ENCODE measurements at places on chromosomes 16 and 17.

GRCh38 chr17:44074231-44074910, 3.8 kb downstream of the G6PC3 start:
- DNase-seq = no peak

DNA sequence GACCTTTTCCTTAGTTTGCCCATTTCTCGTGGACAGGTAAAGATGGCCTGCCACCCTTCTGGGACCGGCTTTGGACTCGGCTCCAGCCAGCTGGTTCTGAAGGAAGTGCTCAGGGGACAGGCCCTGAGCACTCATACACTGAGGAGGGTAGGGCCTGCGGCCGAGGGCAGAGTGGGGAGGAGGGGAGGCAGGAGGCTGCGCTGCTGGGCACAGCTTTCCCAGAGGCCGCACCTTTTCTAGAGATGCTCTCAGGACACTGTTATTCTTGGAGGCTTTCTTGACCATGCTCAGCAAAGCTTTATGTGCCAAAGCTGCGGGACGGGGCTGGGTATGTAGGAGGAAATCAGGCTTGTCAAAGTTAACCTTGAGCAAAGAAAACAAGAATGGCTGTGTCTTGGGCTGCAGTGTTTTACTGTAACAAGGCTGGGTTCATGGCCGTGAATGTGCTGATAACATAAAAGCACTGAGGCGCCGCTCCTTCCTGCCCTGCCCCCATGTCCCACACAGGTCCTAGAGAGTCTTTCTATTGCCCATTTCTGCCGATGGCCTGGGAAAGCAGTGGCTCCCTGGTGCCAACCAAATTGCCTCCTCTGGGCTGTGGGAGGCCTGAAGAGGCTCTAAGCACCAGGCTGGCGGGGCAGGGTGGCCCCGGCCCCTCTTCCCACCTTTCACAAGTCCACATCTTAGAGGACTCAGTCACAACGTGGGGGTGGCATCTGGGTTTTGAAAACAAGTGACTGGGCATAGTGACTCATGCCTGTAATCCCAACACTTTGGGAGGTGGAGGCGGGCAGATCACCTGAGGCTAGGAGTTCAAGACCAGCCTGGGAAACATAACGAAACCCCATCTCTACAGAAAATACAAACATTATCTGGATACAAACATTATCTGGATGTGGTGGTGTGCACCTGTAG, 22.3 kb upstream of the TIMP2 start:
- no peak for DNase-seq

GRCh38 chr17:19470530-19471261, 59.7 kb downstream of the RNF112 start:
- DNase-seq = no peak

DNA sequence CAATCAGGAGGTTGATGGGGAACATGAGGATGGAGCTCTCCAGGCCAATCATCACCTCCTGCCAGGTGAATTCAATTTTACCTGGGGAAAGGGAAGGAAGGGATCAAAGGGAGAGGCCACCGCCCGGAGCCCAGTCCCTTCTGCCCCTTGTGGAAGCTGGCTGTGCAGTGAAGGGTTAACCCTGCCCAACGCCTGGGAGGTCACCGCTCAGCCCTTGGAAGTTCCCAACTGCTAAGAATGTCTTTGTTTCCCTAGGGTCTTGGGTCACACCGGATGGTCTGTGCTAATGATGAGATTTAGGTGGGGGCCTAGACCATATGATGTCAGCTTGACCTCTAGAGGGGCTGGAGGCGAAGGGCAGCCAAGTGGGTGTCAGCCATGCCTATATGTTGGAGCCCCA, 52.1 kb upstream of the GCSH start:
- no peak for DNase-seq

DNA sequence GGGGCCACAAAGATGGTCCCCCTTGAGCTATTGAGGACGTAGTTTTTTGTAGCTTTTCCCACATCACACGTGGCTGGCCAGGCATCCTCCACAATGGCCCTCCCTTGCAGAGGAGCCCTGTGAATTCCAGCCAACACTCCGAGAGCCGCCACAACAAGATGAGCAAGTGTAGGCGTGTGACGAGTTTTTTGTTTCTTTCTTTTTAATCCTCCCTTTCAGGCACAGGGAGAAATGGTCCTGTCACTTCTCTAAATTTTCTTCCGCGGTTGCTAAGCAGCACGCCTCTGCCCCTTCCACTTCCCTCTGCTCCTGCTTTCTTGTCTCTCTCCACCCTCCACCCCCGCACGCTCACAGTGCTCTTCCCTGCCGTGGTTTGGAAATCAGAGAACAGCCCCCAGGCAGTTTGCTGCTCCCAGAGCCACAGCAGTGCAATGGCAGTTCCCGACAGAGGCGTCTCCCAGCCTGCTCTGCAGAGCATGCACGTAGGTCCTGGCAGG, 68.0 kb upstream of the MRTFB start:
- DNase-seq = no peak

DNA sequence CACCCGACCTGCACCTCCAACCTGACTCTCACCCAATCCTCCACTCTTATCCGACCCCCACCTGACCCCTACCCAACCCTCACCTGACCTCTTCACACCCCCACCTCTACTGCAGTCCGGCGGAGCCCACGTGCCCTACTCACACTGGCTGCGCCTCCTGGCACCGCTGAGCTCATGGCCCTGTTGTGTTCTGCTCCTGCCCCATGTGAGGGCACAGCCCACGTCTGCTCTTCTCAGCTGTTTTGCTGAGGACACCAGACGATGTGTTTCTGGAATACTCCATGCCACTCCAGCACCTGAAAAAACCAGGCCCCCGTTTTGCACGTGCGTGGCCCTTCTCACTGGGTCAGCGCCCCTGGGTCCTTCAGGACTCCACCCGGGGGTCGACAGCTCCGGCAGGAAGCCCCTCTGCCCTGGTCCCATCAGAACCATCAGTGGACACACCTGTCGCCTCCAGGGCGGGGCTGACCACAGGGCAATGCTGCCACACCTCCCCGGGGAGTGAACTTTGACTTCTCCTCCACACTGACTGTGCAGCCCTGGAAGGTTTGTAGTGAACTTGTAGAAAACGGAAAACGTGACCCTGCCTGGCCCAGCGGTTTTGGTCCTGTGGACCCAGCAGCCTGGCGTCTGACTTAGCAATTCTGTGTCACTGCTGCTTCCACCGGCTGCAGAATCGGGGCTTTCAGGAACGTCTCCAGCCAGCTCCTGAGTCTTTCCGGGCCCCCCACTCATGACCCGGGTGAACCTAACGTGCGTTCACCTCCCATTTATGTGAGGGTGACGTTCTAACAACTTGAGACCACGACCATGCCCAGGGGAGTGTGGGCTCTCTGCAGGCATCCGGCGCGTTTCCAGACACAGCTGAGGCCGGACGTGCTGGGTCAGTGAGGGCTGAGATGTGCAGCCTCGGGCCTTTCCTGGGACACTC, 5.7 kb upstream of the RAB40B start:
- no peak for DNase-seq

- DNase-seq = no peak
These were observed 408.0 kb downstream of the UTP18 start for GRCh38 chr17:51668155-51668962.

- no peak for DNase-seq
These were observed 3.0 kb upstream of the TMEM204 start for GRCh38 chr16:1530349-1530882.

GRCh38 chr16:87860553-87861299, 8.6 kb downstream of the SLC7A5 start:
- no peak for DNase-seq

GRCh38 chr17:40516581-40517285, 15.3 kb upstream of the TNS4 start:
- peak; percentile 52 for DNase-seq

DNA sequence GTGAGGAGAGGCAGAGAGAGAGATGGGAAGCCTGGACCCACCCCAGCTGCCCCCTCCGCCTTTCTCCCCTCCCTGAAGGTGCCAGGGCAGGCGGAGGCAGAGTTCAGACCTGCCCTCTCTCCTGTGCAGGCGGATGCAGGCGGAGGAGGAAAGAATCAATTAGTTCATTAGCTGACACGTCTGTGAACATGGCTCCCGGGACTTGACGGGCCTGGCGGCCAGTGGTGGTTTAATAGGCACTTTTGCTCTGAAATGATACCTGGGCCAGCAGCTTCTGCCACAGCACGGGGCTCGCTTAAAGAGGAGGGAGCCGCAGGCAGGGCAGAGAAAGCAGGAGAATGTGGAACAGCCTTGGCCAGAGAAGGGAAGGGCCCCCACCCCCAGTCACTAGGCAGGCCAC, 98.1 kb downstream of the SDK2 start:
- no peak for DNase-seq

DNA sequence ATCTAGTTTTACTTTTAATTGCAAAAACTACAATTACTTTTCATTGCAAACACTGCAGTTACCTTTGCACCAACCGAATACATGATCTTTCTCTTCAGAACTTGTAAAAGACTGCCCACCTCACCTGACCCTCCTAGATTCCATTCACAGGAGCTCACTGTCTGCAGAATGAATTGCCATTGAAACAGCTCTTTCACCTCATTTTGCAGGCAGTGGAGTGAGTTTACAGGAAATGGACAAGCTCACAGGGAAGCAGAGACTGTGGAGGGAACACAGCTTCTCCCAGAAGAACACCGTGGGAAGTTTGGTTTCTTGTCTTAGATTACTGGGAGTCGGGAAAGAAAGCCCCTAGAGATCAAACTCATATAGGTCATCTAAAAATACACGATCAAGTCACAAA, 439.7 kb upstream of the RBFOX1 start:
- no peak for DNase-seq

- DNase-seq = no peak
These were observed 97.8 kb upstream of the CORO6 start for GRCh38 chr17:29720551-29720950.

DNA sequence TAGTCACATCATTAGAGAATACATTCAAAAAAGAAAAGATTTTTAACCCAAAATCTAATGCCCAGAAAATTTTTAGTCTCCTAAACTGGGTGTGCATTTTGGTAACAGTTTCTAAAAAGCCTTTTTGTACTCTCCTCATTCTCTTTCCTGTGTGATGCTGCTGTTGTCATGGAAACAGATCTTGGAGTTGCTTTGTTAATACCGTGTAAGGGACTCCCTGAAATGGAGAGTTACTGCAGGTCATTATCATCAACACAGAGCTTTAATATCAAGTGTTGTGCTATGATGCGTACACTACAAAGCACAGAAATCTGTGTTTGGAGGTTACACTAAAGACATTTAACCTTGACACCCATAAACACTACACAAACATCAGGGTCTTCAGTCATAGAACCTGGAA, 216.3 kb downstream of the PRKCA start:
- no peak for DNase-seq

DNA sequence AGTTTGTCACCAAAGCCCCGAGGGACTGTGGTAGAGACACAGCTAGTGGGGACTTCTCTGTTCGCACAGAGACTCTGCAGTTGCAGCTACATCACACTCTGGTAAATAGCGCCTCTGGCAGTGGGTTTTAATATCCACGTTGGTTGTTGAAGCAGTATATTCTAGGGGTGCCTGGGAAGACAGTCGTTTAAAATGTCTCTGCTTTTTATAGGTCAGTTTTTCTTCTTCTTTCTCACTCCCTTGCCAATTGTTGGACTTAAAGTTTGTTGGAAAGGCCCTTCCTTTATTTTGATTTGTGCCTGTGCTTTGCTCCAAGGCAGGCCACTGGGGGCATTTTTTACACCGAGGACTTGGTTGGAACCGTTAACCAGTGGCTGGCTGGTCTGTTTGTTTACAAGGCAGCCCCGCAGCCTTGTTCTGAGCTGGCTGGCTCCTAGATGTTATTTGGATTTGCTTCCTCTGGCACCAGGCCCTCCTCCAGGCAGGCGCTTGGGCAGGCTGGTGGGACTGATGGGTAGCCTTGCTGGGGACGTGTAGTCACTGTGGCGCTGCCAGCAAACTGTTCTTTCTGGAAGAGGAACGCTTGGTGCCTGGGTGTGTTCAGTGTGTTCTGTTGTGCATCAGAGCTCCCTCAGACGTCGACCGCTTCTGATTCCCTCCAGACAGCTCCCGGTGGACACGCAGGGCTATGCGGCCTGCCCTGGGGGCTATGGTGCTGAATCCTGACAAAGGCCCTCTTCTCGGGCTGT, 218.2 kb upstream of the CHMP6 start:
- DNase-seq = no peak

GRCh38 chr16:15765880-15766279, 90.9 kb downstream of the MYH11 start:
- DNase-seq = peak; percentile 4

- DNase-seq = no peak
These were observed 6.8 kb downstream of the FSCN2 start for GRCh38 chr17:81535007-81535328.

DNA sequence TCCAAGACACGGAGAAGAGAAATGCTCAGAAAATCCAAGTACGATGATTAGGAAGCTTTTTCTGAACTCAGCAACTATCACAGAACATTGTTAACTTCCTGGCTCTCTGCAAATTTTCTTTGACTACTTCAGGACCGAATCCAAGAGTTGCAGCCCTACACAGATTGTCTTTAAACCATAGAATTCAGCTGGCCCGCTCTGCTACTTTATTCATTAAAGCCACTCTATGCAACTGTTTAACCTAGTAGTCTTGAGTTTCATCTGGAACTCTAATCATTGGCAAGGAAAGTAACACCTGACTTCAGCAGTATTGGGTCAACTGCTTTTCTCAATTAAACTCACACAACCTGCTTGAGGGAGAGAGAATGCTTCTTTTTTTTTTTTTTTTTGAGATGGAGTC, 210.1 kb downstream of the SLC39A11 start:
- no peak for DNase-seq

DNA sequence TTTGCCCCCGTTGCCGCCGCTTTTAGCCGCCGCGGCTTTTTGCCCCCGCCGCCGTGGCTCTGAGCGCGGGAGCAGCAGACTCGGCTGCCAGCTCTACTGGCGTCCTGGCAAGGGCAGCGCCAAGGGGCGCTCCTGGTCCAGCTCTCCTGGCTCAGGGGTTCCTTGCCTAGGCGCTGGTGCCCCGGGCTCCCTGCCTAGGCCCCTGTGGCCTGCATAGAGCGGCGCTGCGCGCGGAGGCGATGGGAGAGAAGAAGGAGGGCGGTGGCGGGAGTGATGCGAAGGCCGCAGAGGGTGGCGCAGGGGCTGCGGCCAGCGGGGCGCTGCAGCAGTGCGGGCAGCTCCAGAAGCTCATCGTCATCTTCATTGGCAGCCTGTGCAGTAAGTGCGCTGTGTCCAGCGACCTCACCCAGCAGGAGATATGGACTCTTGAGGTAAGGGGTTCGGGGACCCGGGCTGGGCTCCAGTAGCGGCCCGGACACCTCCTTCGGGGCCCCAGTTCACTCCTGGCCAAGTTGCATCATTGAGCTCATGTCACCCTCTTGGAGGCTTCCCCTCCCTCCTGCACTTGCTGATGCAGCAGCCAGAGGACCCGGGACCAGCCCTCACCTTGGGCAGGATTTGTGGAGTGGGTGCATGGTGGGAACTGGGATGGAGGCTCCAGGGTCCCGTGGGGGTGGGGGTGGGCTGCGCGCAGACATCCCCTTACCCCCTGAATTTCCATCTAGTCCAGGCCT, 1344.4 kb downstream of the TP53TG3F start:
- no peak for DNase-seq

All from stimulated activated CD4-positive, alpha-beta T cell treated with anti-CD3 and anti-CD28 coated beads, TNF-alpha, amount 100 ng/mL, for 24 hours (primary cell).